ENCODE measurements at places on chromosomes 3 and 15.
A peak's percentile ranks its signal among the peaks of the same experiment; 100 is the strongest.

GRCh38 chr3:27713435-27714145 lies 8.5 kb downstream of the EOMES start:
- no peak for DNase-seq

GRCh38 chr15:71143373-71144310 lies 28.4 kb downstream of the THSD4 start:
- no peak for DNase-seq

GRCh38 chr3:44906997-44907396 lies 32.6 kb downstream of the TGM4 start:
- no peak for DNase-seq

DNA sequence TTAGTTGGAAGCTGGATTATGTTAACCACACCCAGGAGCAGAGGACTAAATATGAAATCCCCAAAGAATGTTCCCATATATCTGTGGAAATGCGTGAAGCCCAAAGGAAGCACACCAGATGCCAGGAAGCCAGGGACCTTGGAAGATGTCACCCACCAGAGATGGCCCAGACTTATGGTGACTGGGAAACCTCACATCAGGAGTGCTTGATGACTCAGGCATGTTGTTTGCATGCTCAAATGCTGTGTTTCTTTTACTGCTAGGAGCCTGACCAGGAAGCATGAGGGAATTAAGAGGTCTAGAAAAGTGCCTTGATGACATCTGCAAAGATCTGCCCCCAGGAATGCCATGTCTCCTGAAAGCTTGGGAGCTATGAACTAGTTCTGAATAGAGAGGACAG lies 109.0 kb upstream of the SLC2A2 start:
- DNase-seq = no peak

- no peak for DNase-seq
Measured at GRCh38 chr15:74025436-74025835, 30.9 kb downstream of the PML start.

DNA sequence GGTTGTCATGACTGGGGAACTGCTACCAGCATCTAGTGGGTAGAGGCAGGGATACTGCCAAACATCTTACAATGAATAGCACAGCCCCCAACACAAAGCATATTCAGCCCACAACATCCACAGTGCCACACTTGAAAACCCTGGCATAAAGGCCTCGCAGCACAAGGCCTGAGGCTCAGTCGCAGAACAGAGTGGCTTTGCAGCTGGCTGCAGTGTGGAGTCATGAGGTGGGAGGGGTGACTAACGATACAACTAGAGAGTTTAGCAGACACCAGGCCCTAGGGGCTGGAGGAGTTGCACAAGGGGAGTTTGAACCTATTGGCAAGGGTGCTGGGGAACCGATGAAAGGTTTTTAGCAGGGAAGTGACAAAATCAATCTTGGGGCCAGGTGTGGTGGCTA lies 32.1 kb downstream of the GRK7 start:
- DNase-seq = no peak

DNA sequence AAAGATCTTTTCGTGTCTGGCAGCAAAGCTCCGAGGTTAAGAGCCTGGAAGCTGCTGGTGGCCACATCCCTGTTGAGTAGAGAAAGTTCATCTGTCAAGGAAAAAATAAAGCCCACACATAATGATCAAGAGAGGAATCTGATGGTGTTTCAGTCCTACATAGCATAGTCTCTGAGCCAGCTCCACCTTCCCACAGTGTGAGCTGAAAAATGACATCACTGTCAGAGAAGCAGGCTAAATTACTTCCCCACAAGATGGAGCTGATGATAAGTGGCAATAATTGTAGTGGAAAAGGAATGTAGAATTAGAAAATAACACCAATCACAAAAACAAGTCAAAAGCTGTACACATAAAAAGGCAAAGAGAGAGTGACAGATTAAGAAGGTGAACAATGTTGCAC lies 84.5 kb downstream of the AQP9 start:
- DNase-seq = no peak

GRCh38 chr3:156151824-156152428 lies 31.5 kb downstream of the KCNAB1 start:
- DNase-seq = peak; percentile 35

DNA sequence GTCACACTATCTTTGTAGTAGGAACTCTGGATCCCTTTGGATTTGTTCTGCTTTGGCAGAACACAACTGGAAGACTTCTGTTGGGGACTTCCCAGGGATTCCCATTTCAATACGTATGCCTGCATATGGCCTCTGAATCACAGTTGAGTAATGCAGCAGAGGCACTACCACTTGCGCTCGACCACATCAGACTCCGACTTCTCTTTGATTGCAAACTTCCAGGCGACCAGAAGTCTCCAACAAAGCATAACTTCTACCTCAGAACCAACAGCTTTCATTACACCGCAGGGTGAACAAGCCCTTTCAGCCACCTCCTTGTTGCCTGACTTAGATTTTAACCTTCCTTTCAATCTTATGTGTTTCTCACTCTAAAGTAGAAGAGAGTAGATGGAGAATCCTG lies 924.4 kb downstream of the IGSF11 start:
- no peak for DNase-seq

- DNase-seq = no peak
Measured at GRCh38 chr15:72599855-72600464, 54.5 kb upstream of the GOLGA6B start.

GRCh38 chr3:192514081-192514753 lies 213.1 kb downstream of the FGF12 start:
- DNase-seq = no peak

DNA sequence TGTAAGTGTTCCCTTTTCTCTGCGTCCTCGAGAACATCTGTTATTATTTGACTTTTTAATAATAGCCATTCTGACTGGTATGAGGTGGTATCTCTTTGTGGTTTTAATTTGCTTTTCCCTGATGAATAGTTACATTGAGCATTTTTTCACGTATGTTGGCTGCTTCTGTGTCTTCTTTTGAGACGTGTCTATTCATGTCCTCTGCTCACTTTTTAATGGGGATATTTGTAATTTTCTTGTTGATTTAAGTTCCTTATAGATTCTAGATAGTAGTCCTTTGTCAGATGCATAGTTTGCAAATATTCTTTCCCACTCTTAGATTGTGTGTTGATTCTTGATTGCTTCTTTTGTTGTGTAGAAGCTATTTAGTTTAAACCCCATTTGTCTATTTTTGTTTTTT lies 179.2 kb downstream of the DOCK3 start:
- DNase-seq = no peak

DNA sequence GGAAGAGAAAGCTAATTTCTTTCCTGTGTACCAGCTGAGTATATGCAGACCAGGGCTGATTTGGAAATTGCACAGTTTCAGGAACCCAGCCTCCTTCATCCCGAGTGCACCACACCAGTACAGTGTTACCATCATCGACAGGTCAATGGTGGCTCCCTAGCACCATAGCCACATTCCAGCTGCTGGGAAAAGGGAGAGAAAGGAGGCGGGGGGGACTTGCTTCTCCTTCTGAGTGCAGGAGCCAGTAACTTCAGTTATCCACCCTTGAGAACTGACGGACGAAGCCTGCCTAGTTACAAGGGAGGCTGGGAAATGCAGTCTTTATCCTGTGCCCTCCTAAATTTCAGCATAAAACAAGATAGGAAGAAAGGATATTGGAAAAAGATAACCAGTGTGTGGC lies 129.7 kb upstream of the PRICKLE2 start:
- DNase-seq = no peak

- no peak for DNase-seq
Measured at GRCh38 chr15:51335538-51336410, 2.6 kb downstream of the CYP19A1 start.

DNA sequence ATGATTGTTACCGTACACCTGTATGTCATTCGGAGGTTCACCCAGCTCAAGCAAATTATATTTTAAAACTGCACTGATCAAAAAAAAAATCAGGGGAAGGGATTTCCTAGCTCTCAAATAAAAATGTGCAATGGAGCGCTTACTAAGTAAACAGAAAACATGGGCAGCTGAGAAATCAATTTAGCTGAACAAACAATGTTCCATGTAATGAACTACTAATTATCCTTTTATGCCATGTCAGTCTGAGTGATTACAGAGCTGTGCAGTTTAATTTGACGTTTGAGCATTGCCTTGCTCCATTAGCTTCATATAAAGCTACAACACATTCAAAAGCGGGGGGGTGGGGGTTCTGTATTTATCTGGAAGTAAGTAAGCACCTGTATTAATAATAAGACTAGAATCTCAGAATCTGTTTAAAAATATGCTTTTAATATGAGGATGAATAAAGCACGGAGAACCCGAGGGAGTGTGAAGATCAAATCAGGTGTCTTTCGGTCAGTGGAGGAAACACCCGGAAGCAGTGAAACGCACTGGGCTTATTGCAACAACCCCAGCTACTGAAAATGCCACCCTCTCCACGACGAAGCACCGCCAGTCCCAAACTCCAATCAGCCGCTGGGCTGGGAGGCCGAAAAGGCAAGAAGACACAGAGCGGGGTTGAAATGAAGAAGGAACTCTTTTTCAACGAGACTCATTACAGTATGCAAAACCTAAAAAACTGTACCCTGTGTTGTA lies 196.5 kb upstream of the ATP11B start:
- peak; percentile 87 for DNase-seq

- DNase-seq = no peak
Measured at GRCh38 chr15:31869686-31870307, 160.5 kb upstream of the CHRNA7 start.

DNA sequence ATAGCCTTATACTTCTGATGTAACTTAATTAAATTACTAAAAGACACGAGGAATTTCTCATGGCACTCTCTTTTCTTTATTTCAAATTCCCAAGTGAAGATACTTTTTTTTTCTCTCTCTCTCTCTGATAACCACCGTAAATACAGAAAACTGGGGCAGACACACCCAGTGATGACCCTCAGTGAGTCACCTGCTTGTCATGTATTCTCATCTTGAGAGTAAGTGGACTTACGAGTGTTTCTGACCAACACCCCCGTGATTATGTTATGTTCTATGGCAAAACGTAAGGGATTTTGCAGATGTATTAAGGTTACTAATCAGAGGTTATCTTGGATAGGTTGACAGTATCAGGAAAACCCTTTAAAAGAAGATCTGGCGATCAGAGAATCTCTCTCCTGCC lies 348.8 kb upstream of the ZNF717 start:
- no peak for DNase-seq
